ENCODE measurements at places on chromosomes 4 and X.
A peak's percentile ranks its signal among the peaks of the same experiment; 100 is the strongest.

- DNase-seq, result no peak
Measured at GRCh38 chr4:176309772-176310171, 10.0 kb upstream of the SPCS3 start.

DNA sequence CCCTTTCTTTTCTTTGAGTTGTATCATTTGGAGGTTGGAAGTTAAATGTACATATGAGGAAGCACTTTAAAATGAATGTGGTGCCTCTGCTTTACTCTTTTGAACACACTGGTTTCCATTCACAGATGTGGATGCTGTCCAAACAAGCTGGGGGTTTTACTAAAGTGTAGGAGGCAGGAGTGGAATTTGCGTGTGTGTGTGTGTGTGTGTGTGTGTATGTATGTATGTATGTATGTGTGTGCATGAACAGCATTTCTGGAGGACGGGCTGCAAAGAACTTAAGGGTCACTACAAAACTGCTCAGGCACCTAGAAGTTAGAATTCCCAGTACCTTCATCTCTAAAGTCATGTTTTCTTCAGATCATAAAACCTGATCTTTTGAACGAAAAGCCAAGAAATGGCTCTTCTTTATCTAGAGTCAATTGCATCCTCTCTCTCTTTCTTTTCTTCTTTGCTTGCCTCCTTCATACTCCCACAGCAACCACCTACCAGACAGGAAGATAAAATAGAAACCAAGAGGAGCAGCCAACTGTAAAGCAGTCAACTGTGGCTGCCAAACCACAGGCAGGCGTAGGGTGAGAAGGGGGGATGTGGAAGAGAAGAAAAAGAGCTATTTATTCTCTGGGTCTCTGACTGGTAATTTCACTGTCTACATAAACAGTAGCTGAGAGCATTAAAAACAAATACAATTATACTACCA lies 177.0 kb upstream of the RASGEF1B start:
- peak; percentile 2 for DNase-seq

GRCh38 chr4:67934628-67935027 lies 28.7 kb downstream of the TMPRSS11A start:
- no peak for DNase-seq

GRCh38 chrX:119009071-119009470 lies 34.7 kb downstream of the LONRF3 start:
- no peak for DNase-seq

DNA sequence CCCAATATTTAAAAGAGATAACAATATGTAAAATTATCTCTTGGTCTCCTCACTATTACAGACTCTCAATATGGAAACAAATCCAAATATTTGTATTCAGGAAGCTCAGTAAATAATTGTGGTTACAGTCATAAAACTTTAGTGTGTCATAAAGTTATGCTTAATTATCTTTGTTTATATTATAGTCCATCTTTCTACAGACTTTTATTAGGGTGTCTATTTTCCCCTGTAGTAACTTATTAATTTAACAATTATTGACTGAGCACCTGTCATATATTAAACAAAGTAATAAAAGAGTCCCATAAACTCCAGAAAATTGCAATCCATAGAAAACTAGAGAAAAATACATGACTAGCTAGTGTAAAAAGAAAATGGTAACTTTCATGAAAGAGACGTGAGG lies 61.6 kb upstream of the GPM6A start:
- DNase-seq, result no peak

GRCh38 chr4:18798123-18798522 lies 776.6 kb upstream of the LCORL start:
- no peak for DNase-seq

DNA sequence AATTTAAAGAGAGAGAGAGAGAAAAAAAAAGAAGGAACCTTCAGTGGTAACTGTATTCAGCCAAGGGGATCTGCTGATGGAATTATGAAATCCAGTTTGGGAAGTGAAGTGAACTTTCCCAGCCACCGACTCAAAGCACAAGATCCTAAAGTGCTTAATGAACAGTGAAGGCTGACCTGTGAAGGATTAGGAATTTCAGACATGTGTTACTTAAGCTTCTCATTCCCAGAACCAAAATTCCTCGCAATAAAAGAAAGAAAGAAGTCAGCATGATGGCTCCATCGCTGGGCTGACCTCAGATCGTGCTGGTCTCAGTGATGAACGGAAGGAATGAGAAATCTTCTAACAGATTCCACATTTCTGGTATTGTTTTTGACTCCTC lies 135.2 kb downstream of the ARSF start:
- no peak for DNase-seq

All from effector CD8-positive, alpha-beta T cell (primary cell).